Posterior vena cava (tissue), 2 donors: ENCODE measurements at places on chromosomes 2 and 18. TPM values are rescaled to one million over a fixed set of nuclear protein-coding genes. Genes with fewer than 3 reads are reported as not detected.
A peak's percentile ranks its signal among the peaks of the same experiment; 100 is the strongest.

DNA sequence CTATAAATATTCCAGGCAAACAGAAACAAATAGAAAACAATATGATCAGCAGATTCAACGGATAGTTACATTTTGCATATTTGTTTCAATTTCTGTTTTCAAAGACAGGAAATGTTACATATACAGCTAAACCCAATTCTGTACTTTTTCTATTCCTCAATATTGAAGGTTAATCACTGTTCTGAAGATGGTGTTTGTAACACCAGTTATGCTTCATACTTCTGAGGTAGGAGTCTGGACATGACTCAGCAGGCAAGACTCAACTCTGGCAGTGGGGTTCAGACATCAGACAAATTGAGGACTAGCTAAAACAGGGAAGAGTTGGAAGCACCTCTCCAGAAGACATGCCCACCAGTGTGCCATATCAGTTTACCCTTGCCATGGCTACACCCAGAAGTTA is 16.6 kb downstream of the SERPINB13 start:
- no peak for DNase-seq

GRCh38 chr2:151305129-151305691 is 15.7 kb upstream of the NMI start:
- no peak for DNase-seq

GRCh38 chr2:234492717-234493485 is 4.0 kb downstream of the ARL4C start:
- no peak for DNase-seq

GRCh38 chr18:35646449-35646848 is 64.9 kb downstream of the GALNT1 start:
- DNase-seq, result no peak

DNA sequence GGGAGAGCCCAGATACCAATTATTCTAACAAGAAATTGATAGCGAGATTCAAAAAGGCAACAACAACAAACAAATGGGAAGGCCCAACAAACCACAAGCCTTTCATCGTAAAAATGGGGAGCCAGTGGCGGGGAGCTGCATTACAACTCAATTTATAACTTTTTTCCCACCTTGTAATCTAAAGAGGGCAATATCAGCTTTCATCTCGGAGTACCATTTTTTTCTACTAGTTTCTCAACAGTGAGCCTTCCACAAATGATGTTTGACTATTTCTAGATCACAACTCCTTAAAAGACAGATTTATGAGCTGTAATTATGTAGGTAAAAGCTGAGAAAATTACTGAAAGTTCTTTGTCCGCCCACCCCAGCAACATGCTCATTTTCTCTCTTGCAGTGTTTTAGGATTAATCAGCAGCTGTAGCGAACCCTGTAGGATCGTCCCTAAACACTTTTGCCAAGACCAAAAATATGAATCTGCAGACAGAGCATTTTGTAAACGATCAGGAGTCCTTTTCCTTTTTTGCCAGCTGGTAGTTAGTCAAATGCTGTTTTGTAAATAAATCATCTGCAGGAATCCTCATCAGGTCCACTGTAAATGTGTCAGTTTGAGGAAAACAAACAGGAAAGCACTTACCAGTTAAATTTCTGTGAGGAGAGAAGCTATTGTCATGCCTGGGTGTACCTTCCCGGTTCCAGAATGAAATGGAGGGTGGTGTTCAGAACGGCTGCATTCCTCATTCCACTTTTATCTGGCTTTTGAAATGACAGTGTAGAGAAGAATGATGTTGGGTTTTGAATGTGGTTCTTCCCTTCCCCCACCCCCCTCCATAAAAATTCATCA is 53.2 kb downstream of the EEF1B2 start:
- no peak for DNase-seq

DNA sequence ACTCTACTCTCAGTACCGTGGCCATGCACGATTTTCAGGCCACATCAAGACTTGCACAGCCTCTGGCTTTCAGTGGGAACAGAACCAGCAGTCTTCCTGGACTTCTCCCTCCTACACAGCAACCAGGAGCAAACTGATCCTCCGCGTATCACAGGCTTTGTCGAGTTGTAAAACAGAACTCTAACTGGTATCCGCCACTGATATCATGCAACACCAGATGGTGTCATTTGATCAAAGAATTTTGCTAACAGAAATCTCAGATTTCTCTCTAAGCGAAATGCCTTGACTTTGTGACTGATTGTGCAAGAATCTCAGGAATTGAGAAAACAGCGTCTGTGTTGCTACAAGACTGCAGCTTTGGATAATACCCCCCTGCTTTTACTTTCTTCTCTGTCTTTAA is 85.7 kb downstream of the COPS8 start:
- DNase-seq, result no peak

- DNase-seq, result no peak
Measured at GRCh38 chr2:197993363-197993762, 189.0 kb downstream of the PLCL1 start.

- no peak for DNase-seq
Measured at GRCh38 chr2:189900726-189901125, 116.5 kb downstream of the PMS1 start.

- DNase-seq, result no peak
Measured at GRCh38 chr2:132583666-132584360, 86.2 kb downstream of the LYPD1 start.

DNA sequence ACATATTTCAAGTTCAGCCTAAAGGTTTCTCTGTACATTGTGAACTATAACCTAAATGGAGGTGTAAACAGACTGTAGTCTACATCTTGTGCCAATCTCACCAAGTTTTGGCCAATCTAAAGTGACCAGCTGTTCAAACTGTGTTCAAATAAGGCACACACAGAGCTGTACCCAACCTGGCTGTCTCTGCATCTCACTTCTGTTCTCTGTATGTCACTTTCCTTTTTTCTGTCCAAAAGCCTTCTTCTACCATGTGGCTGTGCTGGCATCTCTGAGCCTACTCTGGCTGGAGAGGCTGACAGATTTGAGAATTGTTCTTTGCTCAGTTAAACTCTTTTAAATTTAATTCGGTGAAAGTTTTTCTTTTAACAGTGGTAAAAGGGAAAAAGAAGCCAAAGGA is 817.9 kb downstream of the SOCS6 start:
- no peak for DNase-seq

DNA sequence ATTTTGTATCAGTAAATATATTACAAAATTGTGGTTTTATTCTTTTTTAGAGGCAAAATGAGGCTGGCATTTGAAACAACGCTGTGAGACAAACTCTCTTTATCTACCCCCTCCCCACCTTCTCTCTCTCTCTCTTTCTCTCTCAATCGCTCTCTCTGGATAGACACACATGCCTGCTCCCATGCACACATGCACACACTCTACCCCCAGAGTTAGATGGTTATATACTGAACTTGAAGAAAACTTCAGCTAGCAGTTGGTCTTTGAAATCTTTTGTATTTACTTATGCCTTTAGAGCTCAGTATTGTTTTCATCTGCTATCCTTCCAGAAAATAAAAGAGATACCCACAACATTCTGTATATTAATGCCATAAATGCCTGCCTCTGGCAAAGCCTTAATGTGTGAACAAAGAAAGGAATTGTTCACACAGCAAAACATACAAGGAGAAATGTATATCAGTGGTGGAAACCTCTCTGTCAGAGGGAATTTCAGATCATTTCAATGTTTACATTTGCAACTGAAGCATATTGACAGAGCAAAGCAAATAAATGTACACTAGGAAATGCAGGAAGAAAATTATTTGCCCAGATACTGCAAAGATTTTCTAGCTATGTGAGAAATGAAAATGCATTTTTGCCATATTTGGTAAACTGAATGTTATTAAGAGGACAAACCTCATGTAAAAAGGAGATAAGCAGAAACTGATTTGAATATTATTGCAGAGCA is 217.0 kb upstream of the UBE2E3 start:
- DNase-seq, result no peak

DNA sequence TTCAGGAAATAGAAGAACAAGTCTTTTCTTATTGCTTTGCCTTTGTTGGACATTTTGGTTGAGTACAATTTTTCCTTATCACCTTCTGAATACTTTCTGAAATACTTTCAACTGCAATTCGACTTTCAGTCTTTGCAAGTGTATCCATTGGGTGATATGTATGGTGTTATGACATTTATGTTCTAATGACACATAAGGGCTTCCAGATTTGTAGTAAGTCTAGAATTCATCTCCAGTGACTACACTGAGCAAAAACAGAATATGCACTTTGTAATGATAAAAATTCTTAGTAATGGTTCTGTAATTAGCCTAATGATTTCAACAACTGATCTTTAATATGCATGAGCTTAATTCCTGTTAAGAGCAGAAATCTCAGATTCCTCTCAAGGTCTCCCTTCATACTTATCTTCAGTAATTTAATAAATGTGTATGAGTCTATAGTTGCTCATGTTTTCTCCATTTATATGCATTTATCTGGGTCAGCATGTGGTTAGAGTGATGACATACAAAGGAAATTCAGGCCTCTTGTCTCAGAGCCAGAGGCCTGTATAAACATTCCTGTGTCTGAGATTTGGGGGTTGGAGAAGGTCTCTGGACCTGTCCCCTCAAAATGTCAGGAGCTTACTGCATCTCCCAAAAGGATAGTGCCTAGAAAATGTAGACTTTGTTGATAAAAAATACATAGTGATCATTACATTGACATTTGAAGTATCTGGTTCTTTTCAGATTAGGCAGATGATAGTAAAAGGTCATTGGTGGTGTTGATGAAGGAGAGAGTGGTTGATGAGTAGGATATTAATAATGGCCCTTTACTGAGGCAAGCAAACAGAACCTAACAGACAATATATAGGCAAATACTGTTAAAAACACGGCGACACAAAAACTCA is 114.9 kb downstream of the QPCT start:
- DNase-seq, result no peak

DNA sequence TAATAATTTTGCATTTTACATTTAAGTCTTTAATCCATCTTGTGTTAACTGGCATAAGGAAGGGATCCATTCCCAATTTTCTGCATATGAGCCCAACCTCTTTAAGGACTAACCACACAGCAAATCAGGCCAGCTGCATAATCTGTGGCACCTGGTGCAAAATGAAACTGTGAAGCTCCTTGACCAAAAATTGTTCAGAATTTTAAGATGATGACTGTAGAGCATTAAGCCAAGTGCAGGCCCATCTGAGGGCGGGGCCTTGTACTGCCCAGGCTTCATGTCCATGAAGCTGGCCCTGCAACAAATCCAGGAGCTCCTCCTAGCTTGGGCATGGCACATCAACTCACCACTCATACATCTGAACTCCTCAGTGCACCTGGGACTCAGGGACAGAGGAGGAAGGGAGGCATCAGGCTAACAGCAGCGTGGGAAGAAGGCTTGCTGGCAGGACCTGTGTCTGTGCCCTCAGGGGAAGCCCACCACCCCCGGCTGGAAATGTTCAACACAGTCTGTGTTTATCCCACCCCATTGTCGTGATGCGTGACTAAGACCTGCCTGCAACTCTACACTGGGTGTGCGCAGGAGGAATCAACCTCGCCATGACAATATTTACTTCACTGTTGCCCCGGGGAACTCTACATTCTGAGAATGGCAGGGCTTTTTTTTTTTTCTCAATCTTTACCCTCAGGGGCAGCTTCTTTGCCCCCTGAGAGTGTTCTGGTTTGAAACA is 128.9 kb upstream of the SIX2 start:
- no peak for DNase-seq

- DNase-seq, result no peak
Measured at GRCh38 chr18:26440644-26441043, 107.7 kb downstream of the KCTD1 start.

DNA sequence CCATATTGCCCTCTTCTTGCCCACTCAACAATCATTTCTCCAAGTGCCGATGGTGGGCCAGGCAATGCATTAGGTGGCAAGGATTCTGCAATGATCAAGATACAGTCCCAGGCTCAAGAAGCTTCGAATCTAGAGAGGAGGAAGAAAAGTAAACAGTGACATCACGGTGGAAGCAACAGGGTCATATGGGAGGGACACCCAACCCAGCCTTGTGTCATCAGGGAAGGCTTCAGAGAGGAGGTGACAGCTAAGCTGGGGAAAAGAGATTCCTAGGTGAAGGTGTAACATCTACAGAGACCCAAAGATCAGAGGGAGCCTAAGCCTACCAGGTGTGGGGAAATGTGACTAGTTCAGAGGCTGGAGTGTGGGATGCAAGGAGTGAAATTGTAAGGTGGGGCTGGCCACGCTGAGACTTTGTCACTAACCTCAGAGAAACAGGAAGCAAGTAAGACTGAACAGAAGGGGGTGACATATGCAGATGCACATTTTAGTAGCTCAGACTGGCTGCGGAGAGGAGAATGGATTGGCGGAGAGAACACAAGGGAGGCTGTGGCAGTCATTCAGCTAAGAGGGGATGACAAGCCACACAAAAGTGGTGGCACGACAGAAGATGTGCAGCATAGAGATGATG is 104.9 kb downstream of the ANKRD44 start:
- DNase-seq, result no peak

- DNase-seq, result no peak
Measured at GRCh38 chr2:22536133-22536532, 848.8 kb upstream of the KLHL29 start.

GRCh38 chr2:108588070-108588668 is 53.9 kb downstream of the LIMS1 start:
- no peak for DNase-seq

DNA sequence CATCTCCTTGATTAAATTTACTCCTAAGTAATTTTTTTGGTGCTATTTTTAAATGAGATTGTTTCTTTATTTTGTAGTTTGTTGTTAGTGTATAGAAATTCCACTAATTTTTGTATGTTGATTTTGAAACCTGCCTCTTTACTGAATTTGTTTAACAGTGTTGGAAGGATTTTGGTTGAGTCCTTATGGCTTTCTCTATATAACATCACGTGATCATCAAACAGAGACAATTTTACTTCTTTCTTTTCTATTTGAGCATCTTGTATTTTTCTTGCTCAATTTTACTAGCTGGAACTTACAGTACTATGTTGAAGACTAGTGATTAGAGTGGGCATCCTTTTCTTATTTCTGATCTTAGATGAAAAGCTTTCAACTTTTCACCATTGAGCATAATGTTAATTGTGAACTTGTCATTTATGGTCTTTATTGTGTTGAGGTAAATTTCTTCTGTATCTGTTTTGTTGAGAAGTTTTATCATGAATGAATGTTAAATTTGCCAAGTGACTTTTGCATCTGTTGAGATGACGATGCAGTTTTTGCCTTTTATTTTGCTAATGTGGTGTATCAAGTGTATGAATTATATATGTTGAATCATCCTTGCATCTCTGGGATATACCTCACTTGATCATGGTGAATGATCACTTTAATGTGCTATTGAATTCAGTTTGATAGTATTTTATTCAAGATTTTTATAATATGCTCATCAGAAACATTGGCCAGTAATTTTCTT is 645.3 kb upstream of the DDX18 start:
- no peak for DNase-seq

DNA sequence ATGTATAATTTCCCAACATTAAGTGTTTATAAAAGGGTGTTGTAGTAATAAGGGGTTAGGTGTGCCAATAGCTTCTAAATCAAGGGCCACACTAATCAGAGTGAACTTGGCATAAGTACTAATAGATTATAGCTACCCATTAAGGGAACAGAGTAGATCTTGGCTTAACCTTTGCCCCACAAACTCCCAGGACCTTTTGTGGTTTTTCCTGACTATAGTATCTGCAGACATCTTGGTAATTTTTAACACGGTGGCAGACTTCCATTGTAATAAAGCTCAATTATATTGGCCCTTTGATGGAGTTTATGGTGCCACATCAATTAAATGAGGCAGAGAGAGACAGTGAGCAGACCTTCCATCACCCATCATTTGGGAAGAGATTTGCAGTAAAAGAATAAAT is 358.5 kb upstream of the HNRNPA3 start:
- DNase-seq, result no peak

- peak; percentile 68 for DNase-seq
Measured at GRCh38 chr2:3490191-3491170, 28.9 kb downstream of the ADI1 start.

GPR45 gene
- not detected for total RNA-seq

MOGAT1 gene
- not detected for total RNA-seq

TMBIM1 gene
- total RNA-seq, result 195 TPM

RSAD2 gene
- 6.9 TPM for total RNA-seq

POTEJ gene
- total RNA-seq, result not detected

PHLPP1 gene
- total RNA-seq, result 11.4 TPM
